ENCODE measurements at places on chromosomes 3 and 15.

DNA sequence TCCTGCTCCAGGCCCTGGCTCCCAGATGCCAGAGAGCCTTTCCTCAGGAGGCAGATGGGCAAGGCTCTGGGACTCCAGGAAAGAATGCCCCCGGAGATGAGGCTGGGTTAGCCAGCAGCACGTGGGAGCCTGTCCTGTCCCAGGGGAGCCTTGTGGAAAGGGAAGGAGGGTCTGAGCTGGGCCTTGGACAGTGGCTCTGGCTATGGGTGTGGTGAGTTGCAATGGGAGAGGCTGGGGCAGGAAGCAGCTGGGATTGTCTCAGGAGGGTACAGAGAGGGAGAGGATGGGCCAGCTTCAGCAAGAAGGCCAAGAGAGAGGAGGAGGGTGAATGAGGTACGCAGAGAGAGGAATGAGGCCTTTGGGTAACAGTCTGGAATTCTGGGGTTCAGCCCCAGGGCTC lies 17.4 kb upstream of the CACNA2D2 start:
- no peak for DNase-seq

DNA sequence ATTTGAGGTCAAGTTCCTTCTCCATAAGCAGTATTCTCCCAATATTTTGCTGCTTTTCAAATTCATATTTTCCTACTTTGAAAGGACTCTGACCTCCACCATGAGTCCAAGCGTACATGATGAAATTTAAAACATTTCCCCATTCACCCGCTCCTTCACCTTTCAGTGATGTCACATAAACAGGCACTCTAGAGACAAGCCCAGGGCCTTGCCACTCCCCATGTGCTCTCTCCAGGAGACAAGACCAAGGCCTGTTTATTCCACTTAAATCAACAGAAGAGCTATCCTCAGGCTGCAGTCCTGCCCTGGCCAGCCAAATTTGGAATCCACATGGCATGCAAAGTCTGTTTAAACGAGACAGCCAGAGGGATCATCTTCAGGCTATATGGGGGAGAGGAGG lies 161.5 kb downstream of the ARRDC4 start:
- DNase-seq = no peak

- peak; percentile 72 for DNase-seq
Measured at GRCh38 chr3:159252772-159253384, 451.0 kb downstream of the MFSD1 start.

GRCh38 chr3:45980819-45981218 lies 14.8 kb downstream of the FYCO1 start:
- no peak for DNase-seq

GRCh38 chr3:177186306-177186705 lies 11.0 kb downstream of the TBL1XR1 start:
- DNase-seq = no peak

- no peak for DNase-seq
Measured at GRCh38 chr3:41143421-41144031, 55.8 kb upstream of the CTNNB1 start.

GRCh38 chr3:33166095-33166494 lies 52.3 kb downstream of the CRTAP start:
- no peak for DNase-seq

DNA sequence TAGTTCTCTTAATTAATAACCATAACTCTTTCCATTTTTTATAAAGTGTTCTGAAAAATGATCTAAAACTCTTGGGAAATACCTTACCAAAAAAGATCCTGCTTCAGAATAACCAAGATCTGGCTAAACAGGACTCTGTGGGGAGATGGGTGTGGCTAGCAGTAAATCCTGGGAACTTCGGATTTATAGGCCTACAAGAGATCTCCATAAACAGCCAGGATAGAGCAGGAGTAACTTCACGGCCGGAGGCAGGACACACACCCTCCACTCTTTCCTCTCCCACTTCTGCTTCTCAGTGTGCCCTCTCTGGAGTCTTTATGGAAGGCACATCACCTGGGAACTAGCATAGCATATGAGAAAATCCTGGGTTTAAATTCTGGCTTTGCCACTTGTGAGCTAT lies 309.4 kb upstream of the SOX2 start:
- DNase-seq = no peak

- DNase-seq = peak; percentile 66
Measured at GRCh38 chr3:138398791-138399575, 35.4 kb upstream of the ESYT3 start.

GRCh38 chr3:141052201-141053069 lies 1.3 kb downstream of the SPSB4 start:
- no peak for DNase-seq

GRCh38 chr3:64152086-64152485 lies 73.2 kb downstream of the PRICKLE2 start:
- peak; percentile 90 for DNase-seq

GRCh38 chr15:74832826-74833225 lies 6.4 kb downstream of the CPLX3 start:
- DNase-seq = no peak

- DNase-seq = no peak
Measured at GRCh38 chr3:120801484-120801883, 58.9 kb downstream of the GTF2E1 start.
